ENCODE measurements at places on chromosomes 11 and 22. TPM values are rescaled to one million over a fixed set of nuclear protein-coding genes. Genes with fewer than 3 reads are reported as not detected.

DNA sequence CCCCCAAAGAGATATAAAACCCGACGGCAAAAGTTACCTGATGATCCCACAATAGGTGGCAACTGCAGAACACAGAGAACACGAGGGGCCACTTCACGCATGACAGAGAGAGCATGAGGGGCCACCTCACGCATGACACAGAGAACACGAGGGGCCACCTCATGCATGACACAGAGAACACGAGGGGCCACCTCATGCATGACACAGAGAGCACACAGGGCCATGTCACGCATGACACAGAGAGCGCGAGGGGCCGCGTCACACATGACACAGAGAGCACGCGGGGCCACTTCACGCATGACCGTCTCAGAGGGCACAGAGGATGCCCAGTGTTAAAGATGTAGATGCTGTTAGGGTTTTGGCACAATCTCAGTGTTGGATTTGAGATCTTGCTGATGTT is 1359.5 kb downstream of the TBC1D22A start:
- DNase-seq = no peak

GRCh38 chr11:134045799-134046635 is 22.9 kb upstream of the JAM3 start:
- DNase-seq = no peak

- no peak for DNase-seq
Measured at GRCh38 chr11:59756558-59756840, 1.3 kb downstream of the STX3 start.

- no peak for DNase-seq
Measured at GRCh38 chr22:38259370-38259769, 13.4 kb downstream of the TMEM184B start.

DNA sequence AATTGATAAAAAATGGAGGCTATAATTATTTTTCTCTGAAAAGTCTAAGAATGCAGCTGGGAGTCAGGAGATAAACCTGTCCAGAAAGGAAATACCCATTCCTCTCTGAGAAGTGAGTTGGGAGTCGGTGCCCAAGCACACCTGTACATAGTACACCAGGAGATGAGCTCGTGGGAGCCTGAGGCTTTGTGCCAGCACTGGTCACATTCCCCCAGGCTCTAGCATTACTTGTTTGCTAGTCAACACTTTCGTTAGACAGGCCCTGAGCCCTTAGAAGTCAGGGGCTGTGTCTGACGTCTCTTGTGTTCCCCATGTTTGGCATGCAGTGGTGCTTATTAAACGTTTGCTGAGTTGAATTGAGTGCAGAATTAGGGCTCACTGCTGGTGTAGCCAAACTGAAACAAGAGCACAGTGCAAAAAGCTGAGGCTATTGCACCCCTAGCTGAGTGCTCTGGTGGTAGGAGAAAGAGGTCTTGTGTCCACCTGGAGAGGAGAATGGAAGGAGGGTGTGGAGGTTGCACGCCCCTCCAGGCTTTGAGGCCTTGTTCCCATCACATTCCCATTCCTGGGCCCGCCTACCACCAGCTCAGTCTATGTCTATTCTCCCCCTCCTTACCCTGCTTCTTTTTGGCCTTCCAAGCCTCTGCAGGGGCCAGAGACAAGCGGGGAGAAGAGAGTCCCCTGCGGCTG is 6.8 kb downstream of the ROBO4 start:
- DNase-seq = peak; percentile 33

DNA sequence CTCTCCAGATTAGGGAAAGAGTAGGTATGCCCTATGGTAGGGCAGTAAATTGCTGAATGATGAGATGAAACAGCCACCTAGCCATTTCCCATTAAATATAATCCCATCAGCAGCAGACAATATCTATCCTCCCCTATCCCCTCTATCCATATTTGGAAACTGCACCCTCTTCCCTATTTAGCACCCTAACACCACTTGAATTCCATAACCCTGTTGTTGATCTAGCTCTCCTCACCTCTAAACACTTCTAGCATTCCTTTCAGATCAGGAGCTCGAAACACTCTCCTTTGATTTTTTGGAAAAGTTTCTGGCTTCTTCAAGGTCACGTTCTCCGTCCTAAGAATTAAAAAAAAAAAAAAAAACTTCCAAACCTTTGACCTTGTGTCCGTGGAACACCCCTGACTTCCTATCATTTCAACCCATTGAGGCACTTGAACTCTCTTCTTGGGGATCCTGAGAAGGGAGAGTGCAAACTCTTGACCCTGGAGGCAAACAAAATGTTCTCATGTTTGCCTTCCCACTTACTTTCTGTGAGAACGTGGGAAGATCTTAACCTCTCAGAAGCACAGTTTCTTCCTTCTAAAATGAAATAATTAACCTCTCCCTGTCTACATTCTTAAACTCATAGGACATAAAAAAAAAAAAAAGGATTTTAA is 19.0 kb downstream of the TRIM5 start:
- no peak for DNase-seq

DNA sequence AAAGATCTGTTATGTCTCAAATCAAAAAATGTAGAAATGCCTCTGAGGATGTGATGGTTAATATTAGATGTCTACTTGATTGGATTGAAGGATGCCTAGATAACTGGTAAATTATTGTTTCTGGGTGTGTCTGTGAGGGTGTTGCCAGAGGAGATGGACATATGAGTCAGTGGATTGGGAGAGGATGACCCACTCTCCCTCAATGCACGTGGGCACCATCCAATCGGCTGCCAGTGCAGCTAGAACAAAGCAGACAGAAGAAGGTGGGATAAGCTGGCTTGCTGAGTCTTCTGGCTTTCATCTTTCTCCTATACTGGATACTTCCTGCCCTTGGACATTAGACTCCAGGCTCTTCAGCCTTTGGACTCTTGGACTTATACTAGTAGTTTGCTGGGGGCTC is 430.3 kb downstream of the SOX6 start:
- DNase-seq = no peak

DNA sequence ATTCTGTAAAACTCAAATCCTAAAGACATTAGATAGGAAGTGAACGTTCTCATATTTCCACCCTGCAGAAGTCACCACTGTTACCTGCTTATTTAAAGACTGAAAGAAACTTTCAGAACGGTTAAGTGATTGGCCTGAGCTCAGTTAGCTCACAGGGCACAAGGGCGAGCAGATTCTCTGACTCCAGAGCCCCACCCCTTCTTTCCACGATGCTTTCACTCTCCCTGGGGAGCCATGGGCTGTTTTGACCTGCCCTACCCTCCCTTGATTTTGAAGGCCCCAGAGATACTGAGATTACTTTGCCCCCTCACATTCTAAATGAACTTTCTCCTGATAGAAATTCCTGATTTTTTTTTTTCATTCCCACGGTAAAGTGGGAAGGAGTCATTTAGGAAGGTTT is 33.9 kb downstream of the ARHGAP1 start:
- DNase-seq = no peak

DNA sequence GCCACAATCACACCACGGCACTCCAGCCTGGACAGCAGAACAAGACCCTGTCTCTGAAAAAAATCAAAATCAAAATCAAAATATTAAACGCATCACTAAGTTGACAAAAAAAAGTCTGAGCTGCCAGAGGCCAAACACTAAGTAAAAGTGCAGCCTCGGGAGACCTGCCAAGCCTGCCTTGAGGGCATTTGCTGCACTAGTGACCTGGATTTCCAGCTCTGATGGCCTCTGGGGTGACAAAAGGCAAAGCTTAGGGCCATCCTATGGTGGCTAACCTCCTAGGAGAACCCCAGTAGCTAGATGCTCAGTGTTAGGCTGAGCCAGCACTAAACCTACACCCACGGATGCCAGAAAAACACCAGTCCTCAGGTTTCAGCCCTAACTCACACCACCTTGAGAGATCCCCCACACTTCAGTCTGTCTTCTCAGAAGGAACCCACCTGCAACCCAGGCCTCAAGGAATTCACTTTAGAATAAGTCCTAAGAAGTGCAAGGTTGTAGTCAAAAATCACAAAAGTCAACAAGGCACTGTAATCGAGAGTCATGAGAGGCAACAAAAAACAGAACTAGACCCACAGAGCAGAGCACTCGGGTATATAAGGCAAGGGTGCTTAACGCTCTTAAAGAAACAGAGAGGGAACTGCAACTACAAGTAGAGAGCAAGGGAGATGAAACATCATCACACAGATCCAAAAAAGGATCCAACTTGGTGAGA is 28.6 kb downstream of the GNB1L start:
- DNase-seq = no peak

Gene SLC22A25
- total RNA-seq = not detected

Gene OR2AG2
- not detected for total RNA-seq

Gene RBM4B
- 14.0 TPM for total RNA-seq

Gene MS4A6E
- not detected for total RNA-seq

Gene KCNJ11
- total RNA-seq = 23.5 TPM
